ENCODE measurements at places on chromosomes 4 and X.

GRCh38 chr4:81921751-81922159 lies 450.0 kb upstream of the RASGEF1B start:
- no peak for DNase-seq

- no peak for DNase-seq
Observed at GRCh38 chr4:81490403-81491160, 18.9 kb upstream of the RASGEF1B start.

DNA sequence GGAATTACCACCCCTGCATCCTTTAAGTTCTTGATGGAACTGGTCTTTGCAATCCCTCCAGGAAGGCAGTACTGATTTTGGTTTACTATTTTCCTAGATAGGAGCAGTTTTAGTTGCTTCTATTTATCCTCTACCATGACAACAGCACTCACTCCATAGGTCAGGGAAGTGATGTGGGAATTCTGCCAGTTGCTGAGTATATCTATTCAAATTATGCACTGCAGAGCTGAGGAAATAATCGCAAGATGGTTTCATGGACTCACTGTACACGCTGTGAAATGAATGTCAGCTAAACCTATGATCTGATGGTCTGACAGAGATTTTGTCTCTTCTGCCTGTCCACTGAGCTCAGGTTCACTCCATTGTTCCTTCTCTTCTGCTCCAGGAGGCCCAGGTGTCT lies 135.8 kb downstream of the FAAH2 start:
- no peak for DNase-seq

DNA sequence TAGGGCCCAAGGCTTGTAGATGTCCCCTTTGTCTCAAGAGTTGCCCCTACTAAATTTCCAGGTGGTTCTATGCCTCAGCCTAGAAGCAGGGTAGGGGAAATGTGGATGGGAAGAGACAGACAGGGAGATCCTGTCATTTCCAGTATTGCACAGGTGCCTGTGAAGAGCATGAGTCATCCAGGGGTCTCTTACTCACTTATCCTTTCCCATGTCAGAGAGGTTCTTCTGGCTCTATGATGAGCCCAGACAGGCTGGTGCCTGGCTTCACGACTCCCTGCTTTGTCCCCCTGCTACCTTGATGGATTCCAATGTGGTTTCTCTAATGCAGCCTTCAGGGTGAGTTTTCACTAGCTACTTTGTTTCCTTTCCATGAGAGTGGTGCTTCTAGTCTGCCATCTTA lies 35.2 kb upstream of the DDX60 start:
- no peak for DNase-seq

DNA sequence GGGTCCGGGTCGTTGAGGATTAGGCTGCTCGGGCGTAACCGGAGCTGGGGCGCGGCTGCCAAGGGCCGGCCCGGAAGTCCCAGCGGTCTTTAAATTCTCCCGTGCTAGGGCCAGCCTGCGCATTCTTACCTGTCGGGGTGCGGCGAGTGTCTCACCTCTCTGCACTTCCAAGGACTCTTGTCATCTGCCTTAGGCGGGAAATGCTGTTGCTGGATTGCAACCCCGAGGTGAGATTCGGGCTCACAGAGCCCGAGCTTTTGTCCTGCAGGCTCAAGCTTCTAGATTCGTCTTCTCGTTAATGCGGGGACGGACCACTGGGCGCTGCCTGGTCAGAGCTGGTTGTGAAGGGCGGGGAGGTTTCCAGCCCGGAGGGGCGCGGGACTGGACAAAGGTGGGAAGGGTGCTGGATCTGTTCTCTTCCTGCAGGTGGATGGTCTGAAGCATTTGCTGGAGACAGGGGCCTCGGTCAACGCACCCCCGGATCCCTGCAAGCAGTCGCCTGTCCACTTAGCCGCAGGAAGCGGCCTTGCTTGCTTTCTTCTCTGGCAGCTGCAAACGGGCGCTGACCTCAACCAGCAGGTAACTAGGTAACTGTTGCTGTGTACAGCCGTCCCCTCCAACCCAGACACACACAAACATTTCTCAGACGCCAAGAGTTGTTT lies at the start of gene ANKRD37:
ANKRD37 (plus strand) TSS at position 118 of the 662 bp plus-strand sequence; CDS start at position 201, 83 bp downstream.
- no peak for DNase-seq

GRCh38 chr4:14856934-14857235 lies 145.4 kb upstream of the CPEB2 start:
- DNase-seq, result no peak

GRCh38 chrX:1492421-1493012 lies 39.8 kb upstream of the ASMTL start:
- DNase-seq, result no peak

GRCh38 chr4:22129454-22130029 lies 181.0 kb upstream of the KCNIP4 start:
- DNase-seq, result no peak

GRCh38 chrX:21946925-21947641 lies 6.6 kb downstream of the SMS start:
- no peak for DNase-seq

DNA sequence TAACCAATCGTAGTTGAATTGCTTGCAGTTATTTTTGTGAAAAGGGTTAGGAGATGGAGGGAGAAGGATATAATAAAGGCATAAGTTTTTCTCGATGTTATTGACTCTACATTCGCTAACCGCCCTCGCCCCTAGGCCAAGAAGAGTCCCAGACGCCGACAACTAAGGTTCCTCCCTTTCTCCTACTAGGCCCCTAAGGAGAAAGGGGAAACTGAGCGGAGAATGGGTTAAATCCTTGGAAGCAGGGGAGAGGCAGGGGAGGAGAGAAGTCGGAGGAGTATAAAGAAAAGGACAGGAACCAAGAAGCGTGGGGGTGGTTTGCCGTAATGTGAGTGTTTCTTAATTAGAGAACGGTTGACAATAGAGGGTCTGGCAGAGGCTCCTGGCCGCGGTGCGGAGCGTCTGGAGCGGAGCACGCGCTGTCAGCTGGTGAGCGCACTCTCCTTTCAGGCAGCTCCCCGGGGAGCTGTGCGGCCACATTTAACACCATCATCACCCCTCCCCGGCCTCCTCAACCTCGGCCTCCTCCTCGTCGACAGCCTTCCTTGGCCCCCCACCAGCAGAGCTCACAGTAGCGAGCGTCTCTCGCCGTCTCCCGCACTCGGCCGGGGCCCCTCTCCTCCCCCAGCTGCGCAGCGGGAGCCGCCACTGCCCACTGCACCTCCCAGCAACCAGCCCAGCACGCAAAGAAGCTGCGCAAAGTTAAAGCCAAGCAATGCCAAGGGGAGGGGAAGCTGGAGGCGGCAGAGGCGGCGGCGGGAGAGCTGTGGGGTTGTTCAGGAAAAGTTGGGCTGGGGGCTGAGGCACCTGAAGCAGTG lies 5.9 kb downstream of the ATOH1 start:
- DNase-seq, result no peak

DNA sequence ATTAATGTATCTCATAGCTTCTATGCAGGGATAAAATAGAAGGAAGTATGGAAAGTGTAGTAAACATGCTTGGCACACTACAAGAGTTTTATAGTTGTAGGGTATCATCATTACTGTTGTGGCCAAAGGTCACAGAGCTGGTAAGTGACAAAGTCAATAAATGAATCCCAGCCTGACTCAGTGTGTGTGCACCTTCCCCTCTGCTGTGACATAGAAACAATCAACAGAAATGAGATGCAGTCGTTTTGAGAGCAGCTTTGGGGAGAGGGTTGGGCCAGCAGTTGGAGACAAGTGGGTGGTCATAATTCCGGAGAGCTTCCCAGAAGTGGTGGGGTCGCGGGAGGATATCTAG lies 82.4 kb upstream of the RBPJ start:
- DNase-seq, result no peak

DNA sequence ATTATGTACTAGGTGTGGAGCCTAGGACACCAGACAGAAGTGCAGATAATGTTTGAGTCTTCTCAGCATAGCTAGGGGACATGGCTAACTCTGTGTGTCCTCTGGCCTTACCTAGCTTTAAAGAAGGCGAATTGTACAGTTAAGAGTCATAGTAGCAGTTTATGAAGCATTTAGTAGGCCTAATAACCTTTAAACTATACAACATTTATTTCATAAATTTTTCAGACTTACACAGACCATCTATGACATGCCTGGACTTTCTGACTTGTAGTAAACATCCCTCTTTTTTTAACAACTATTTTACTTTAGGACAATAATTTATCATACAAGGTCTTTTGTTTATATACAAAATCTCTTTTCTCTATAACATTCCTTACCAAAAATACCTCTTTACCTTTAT lies 37.4 kb downstream of the ETNPPL start:
- no peak for DNase-seq

GRCh38 chrX:49725923-49726904 lies 30.4 kb upstream of the PAGE1 start:
- DNase-seq, result no peak

DNA sequence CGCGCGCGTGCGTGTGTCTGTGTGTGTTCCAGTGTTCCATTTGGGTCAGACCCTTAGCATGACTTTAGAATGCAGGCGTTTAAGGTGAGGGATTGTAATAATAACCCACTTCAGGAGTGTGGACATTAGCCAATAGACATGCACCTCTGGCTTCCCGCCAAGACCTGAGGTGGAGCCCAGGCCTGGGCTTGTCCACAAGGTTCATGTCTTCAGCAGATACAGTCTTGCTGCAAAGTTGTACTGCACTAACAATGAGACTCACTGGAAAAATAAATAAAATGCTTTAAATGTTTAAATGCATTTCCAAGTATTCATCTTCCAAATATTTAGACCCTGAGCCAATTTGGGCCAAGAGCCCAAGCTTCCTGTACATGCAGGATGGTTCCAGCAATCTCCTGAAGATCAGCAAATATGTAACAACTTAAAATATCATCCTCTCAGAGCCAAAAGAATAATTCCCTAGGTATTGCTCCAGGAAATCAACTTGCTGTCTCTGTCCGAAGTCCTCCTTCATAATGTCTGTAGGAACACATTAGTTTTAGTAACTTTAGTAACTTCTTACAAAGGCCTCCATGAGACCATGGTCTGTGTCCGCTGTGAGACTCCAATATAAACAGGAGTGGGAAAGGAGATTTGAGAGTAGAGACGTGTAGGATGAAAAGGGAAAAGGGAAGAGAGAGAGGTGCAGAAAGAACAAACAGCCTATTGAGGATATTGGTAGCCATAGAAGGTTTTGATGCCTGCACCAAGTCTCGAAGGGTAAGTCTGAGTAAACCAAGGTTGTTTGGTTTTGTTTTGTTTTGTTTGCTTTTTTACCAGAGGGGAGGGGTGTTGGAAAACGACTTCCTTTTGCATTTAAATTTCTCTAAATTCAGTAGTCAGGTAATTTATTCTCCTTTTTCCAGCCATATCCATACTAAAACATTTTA lies 98.5 kb upstream of the KLF3 start:
- no peak for DNase-seq

DNA sequence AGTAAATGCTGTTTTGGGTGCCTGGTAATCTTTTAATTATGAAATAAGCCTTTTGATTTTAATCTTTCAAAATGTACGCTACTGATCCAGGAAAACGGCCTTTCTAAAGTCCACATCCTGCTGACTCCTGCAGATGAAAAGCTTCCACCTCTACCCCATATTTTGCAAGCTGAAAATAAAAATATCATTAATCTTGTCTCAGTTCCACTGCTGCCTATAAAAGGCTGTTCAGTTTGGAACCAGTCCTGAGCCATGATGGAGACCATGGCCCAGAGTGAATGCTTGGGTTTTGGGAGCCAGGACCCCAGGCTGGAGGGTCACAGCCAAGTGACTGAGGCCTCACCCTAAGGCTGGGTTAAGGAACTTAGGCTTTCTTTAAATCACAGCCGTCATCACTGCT lies 110.8 kb downstream of the AFF1 start:
- no peak for DNase-seq

DNA sequence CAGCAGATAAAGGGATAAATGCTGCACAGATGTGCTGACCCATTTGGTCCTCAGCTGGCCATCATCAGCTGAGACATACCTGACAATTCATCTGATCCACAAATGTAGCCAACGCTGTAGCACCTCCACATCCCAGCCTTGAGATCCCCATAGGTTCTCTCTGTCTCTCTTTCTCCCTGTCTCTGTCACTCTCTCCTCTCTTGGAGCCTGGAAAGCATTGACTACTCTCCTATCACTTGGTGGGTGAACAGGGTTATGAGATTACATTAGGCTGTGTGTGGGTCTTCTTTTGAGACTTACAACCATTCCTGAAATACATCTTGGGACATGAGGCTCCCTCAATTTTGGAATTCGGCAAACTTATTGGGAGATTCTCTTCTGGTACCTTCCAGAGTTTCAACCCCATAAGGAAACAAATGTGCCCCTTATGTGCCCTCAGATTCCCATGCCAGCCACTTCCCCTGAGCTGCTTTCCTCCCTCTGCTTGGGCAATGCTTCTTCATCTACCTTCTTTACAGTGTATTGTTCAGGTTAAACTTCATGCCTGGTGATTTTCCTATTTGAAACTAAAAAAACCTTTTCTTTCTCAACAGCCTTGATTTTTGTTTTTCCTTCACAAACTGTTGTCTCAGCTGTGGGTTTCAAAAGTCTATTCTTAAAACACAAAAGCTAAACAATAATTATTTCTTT lies 29.1 kb upstream of the FGF2 start:
- DNase-seq, result no peak

GRCh38 chr4:38290366-38290765 lies 330.2 kb downstream of the PTTG2 start:
- no peak for DNase-seq

DNA sequence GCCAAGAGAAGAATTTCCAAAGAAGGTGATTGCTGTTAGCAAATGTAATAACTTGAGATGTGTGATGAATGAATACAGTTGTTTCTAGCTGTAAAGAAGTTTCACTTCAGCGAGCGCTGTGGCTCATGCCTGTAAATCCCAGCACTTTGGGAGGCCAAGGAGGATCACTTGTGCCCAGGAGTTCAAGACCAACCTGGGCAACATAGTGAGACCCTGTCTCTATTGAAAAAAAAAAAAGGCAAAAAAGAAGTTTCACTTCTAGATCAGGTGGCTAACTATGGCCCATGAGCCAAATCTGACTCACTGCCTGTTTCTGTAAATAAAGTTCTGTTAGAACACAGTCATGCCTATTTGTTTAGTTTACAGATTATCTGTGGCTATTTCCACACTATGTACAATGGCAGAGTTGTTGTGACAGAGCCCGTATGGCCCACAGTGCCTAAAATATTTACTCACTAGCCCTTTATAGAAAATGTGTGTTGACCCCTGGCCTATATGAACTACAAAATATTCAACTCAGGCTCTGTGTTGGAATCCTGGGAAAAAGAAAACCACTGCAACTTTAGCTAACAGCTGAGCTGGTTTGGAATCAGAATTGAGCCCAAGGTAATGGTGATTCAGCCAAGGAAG lies 54.1 kb upstream of the PRPS1 start:
- no peak for DNase-seq

DNA sequence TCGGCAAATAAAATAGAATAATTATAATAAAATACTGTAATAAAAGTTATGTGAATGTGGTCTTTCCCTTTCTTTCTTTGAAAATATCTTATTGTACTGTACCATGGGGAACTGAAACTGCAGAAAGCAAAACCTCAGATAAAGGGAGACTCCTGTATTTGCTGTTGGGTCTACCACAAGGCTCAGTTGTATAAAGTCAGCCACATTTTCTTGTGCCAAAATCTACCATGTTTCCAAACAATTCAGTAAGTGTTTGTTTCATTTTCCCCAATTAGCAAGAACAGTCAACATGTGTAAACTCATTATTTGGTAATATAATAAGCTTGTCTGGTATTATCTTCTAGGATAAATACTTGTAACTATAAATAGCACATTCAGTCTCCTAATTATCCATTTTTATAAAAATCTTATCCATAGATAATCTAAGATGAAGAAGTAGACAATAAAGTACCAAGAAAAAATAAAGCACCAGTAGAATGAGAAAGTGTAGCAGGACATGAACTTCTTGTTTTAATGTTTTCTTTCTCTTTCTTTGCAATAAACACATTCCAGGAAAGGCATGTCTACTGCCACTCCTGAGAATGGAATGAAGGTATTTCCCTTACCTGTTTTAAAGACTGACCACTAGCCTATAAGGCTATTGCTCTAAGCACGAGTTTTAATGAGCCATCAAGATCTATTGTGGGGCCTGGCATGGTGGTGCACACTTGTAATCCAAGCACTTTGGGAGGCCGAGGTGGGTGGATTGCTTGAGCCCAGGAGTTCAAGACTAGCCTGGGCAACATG lies 15.0 kb upstream of the OTUD4 start:
- DNase-seq, result no peak
